ENCODE measurements at places on chromosomes 6 and 20.

GRCh38 chr6:96836631-96837080 lies 621 bp downstream of the GPR63 start:
- peak; percentile 13 for DNase-seq

DNA sequence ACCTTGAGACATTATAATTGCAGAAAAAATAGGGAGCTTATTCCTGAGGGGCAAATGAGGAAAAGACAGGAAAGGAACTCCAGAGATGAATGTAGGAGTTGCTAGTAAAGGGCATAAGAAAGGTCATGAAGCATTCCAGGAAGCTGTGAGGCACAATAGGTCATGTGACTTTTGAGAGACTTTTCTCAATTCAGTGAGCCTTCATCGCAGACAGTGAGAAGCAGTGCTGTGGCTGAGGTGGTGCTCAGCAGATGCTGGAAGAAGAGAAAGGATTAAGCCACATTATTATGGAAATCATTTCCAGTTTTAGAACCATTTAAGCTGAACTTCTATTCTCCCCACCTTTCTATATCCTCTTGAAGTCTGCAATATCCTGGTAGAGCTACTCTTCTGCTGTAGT lies 4.1 kb downstream of the SPTLC3 start:
- no peak for DNase-seq

DNA sequence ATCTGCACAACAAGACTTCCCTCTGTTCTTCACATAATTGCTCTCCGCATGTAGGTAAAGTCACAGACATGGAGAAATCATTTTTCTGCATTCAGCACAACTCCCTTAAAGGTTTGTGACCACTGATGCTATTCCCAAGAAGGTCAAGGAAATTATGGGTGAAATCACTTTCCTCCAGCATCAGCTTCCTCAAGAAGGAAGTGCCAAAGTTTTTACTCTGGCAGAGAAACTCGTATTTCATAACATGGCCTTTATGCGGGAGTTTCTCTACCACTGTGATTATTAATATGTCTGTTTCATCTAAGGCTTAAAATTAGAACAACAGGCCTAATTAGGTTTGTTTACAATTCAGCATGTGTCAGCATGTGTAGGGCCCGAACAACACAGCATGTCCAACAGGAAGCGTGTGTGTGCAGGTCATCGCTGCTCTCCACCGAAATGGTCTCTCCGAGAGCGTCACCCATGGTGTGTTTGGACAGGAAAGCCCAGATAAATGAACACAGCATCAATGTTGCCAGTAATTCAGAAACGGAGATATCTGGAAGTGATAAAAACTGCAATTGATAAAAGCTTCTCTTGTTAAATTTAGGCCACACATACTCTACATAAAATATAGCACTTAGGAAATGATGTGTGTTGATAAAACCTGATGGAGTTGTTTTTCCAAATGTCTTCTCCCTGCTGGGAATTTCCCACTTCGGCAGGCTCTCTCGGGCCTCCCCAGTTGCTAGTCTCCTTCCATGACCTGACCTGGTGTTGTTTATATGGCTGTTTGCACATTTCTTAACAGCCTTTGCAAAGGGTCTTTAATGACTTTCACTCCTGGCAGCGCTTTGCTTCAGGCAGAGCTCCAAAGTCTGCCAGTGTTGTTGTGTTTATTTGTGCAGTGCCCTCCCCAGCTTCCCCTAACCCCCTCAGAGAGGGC lies 265.1 kb upstream of the CEP162 start:
- no peak for DNase-seq

GRCh38 chr6:85551264-85551663 lies 42.4 kb downstream of the SNX14 start:
- DNase-seq, result no peak

DNA sequence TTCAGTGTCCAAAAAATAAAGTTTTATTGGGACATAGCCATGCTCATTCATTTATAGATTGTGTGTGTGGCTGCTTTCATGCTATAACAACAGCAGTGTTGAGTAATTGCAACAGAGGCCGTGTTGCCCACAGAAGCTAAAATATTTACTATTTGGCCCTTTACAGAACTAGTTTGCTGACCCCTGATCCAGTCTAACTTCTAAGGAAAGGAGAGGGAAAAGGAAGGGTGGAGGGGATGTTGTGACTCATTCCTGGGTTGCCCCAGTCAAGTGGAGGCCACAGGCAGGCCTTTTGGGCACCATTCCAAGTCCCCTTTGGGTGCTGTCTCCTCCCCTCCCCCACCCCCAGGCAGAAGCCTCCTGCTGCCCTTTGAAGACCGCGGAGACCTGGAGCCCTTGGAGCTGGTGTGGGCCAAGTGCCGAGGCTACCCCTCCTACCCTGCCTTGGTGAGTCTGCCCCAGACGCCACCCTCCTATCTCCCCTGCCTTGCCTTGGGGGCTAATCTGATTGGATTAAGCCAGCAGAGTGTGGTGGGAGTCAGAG lies 28.4 kb downstream of the BRPF3 start:
- no peak for DNase-seq

- DNase-seq, result peak; percentile 17
Measured at GRCh38 chr6:157224178-157224950, 99.0 kb downstream of the TMEM242 start.

GRCh38 chr6:118740372-118740771 lies 89.0 kb upstream of the CEP85L start:
- no peak for DNase-seq

- DNase-seq, result no peak
Measured at GRCh38 chr20:40319741-40320516, 369.1 kb downstream of the MAFB start.

- DNase-seq, result no peak
Measured at GRCh38 chr20:14336686-14337085, 726 bp downstream of the FLRT3 start.

DNA sequence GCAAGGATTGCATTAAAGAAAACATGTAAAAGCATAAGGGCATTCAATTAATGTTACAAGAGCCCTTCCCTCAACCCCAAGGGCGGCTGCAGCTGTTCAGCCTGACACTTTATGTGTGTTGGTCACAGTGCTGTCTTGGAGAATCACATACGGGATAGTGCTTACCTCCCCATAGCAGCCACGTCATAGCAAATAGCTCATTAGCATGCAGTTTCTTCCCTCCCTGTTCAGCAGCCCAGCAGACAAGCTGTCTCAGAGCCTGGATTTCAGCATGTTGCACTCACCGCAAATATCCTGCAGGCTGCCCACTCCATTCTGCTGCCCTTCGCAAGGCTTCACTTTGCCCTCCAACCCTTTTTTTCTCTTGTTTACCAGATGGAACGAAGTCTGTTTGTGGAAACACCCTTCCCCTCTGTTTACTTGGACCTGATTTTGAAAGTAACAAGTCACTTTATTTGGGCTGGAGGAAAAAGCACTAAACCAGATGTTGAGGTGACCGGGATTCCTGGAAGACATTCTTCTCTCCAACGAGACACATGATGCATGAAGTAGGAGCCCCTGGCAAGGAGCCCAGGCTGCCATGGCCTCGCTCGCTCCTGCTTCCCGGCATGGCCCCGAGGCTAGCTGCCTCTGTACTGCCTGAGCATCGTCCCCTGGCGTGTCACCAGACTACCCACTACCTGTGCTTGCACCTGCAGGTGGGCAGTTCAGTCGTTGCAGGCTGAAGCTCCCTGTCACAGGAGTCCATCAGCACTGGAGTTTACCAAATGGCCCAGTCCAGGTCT lies 151.6 kb upstream of the GMDS start:
- no peak for DNase-seq

GRCh38 chr20:57594092-57594951 lies 25.9 kb downstream of the ZBP1 start:
- DNase-seq, result no peak

DNA sequence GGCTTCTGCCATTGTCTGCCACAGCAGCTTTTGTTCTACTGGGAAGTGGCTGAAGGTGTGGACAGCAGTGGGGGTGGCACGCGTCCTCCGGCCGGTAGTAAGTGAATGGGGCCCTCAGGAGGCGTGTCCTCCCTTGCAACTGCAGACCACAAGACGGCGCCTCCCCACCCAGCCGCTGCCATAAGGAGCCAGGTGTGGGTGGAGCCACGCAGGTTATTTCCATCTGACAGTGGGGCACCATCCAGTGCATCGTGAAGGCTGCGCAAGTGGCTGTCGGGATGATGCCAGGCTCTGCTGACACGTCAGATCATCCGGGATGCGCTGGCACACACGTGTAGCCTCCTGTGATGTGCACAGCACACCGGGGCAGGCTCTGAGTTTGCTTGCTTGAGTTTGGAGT lies 379.7 kb downstream of the CDH4 start:
- DNase-seq, result no peak

GRCh38 chr6:90118581-90118980 lies 178.1 kb downstream of the BACH2 start:
- no peak for DNase-seq

GRCh38 chr20:59820204-59821041 lies 113.0 kb downstream of the SYCP2 start:
- DNase-seq, result peak; percentile 26

GRCh38 chr20:64232794-64233193 lies 22.8 kb upstream of the PCMTD2 start:
- DNase-seq, result no peak

- no peak for DNase-seq
Measured at GRCh38 chr20:23375827-23376226, 13.8 kb downstream of the GZF1 start.

GRCh38 chr20:17856837-17857605 lies 111.6 kb downstream of the SNX5 start:
- no peak for DNase-seq

GRCh38 chr6:89010825-89011224 lies 47.4 kb upstream of the RNGTT start:
- DNase-seq, result no peak

DNA sequence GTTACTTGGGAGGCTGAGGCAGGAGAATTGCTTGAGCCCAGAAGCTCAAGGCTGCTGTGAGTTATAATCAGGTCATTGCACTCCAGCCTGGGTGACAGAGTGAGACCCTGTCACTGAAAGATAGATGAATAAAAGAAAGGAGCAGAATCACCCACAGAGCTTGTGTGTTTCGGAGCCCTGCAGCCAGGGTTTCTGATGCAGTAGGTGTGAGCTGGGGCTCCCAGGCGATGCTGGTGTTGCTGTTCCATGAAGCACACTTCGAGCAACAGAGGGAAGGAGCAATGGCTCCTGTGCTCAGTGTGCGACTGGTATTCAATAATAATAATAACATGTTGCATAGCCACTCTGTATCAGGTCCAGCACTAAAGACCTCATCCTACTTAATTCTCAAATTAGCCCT lies 197.5 kb upstream of the CST7 start:
- no peak for DNase-seq

DNA sequence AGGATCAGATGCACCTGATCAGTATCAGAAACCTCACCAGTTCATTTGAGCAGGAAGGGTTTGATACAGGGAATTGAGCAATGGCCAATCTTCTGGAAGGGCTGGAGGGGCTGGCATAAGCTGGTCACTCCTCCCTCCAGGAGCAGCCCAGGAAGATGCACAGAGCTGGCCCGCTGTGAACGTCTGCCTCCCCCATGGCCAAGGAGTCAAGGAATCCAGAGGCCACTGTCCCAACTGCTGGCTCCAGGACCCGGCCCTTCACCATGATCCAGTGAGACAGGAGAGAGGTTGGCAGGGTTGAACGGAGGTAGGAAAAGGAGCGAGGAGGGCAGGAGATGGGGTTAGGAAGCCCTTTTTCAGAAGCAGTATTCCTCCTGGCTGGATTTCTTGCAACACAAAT lies 113.9 kb upstream of the CST7 start:
- no peak for DNase-seq

- no peak for DNase-seq
Measured at GRCh38 chr6:75446241-75446880, 47.2 kb downstream of the FILIP1 start.

DNA sequence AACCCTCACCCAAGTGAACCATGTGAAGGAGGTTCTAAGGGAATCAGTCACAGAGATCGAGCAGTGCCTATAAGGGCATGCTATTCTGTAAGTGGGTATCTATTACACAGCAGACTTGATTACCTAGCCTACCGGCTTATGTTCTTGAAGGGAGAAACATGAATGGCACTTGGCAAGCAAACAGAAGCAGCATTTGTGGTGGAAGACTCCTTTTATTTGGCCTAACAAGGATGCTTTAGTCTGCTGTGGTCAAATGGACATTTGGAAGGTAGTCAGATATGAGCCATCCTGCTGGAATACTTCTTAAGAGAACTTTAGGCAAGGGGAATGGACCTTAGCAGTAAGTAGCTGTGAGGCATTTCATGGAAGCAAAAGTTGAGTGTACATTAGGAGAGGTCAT lies 126.3 kb downstream of the COL12A1 start:
- DNase-seq, result no peak

DNA sequence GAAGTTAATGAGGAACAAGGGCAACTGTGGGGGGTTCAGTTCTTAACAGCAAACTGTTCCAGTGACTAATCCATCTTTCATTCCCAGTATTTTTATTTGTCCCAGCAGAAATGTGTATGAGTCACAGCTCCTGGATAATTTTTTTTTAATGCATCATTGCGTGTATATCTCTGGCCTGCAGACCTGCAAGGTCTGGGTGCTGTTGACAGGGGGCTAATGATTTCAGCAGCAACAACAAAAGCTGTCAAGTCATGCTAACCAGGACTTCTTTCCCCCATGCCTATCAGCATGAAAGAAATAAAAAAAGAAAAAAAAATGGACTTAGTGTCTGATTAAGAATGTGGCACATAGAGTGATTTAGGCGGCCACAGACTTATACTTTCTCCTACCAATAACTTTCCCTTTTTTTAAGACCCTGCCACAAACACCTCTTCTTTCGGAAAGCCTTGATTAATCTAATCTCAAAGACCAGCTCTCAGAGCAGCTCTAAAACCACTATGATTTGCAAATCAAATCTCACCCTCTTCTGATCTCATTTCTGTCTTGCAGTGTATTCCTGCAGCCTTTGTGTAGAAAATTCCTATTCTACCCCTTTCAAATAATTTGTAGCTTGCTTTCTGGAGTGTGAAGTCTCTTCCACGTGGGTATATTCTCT lies 14.2 kb upstream of the PREX1 start:
- no peak for DNase-seq

- DNase-seq, result no peak
Measured at GRCh38 chr6:155364844-155365437, 50.7 kb upstream of the TFB1M start.

GRCh38 chr6:71457929-71458328 lies 169.3 kb downstream of the OGFRL1 start:
- DNase-seq, result no peak

All from uterus (tissue), 4 donors.